Posterior cingulate gyrus (tissue), 11 donors: ENCODE measurements at places on chromosomes 12 and 14.
A peak's percentile ranks its signal among the peaks of the same experiment; 100 is the strongest.

GRCh38 chr12:54622463-54623183 is 12.1 kb downstream of the LACRT start:
- no peak for DNase-seq

- peak; percentile 98 for DNase-seq
Observed at GRCh38 chr12:51172515-51173431, at the start of gene TFCP2. Gene TFCP2, minus strand, starts transcription at chr12:51173135. Its CDS starts 713 bp downstream, at chr12:51172422.

DNA sequence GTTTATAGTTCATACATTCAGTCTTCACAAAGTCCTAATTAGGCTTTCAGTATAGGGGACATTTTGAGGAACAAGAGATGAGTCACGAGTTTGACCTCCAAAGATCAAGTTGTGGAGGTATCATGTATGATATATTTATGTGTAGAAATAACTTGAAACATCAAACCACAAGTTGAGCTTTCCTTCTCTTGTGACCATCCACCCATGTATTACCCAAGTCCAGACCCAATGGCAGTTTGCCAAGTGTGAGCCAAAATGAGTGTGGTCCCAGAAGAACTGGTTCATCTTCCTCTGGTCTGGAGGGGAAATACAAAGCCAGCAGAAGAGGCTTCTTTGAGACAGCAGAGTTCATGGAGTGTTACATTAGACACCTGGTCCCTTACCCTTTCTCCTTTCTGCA is 104.9 kb downstream of the ATP23 start:
- DNase-seq, result no peak

- DNase-seq, result no peak
Observed at GRCh38 chr14:97850466-97850865, 1053.3 kb downstream of the VRK1 start.

- DNase-seq, result no peak
Observed at GRCh38 chr12:22318108-22318737, 16.3 kb downstream of the ST8SIA1 start.

DNA sequence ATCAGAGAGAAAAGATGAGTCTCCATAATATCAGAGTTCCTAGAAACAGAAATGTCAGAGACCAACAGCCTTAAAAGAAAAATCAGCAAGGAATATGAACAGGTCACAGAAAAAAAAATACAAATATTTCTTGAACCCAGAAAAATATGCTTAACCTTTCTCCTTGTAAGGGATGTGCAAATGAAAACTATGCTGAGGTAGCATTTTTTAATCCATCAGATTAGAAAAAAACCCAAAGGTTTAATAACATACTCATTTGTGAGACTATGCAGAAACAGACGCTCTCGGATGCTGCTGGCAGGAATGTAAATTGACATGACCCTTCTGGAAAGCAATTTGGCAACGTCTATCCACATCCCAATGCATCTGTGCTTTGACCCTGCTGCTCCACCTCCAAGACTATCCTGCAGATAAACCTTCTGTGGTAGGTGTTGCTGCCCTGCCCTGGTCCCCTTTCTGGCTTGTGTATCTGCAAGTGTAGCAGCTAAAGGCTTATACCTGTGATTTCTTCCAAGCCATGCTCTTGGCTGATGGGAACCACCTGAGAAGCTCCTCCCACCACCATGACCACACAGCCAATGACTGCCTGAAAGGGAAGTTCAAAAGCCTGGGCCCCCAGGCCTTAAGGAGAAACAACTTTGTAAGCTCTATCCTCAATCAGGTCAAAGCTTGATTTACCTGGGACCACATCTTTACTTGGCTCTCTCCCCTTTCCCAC is 49.4 kb downstream of the LTBP2 start:
- DNase-seq, result no peak

GRCh38 chr12:85531341-85531740 is 251.3 kb downstream of the ALX1 start:
- DNase-seq, result no peak

DNA sequence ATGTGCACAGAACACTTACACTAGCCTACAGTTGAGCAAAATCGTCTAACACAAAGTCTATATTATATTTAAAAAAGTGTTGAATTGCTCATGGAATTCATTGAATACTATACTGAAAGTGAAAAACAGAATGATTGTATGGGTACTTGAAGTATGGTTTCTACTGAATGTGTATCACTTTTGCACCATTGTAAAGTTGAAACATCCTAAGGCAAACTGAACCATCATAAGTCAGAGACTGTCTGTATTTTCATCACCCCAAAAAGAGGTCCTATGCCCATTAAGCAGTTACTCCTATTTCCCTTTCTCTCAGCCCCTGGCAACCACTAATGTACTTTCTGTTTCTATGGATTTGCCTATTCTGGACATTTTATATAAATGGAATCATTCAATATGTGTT is 4.4 kb upstream of the AMIGO2 start:
- DNase-seq, result no peak

GRCh38 chr12:129234209-129234608 is 380.9 kb downstream of the GLT1D1 start:
- no peak for DNase-seq

DNA sequence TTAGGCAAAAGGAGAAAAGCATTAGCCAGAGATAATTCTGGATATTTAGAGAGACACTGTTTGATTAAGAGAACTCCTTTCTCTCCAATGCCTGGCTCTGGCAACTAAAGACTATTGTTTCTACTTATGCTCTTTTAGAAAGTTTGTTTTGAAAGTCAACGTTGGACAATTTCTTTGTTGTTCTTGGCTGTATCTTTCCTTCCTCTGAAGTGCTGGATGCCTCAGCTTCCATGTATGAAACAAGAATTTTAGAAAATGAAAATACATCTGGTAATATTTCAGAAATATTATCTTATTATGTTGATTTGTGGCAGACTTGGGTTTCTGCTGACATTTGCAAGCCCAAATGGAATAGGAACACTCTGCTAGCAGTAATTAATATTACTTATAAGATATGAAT is 382.6 kb downstream of the SNAPC1 start:
- no peak for DNase-seq

DNA sequence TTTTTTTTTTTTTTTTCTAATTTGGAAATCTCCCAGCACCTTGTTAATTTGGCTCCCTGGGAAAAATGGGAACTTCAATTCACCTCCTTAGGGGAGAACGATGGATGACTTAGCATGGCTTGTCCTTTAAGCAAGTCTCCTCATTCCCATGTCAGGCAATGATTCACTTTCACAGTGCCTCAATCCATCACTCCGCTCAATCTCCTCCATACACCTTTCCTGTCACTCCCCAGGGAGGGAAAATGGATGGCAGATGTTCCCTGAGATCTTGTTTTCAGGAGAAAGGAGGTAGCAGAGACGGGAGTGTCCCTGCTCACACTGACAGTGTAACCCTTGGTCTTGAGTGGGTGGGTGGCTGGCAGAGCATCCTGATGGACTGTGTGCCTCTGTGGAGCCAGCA is 51.0 kb downstream of the SLC8A3 start:
- DNase-seq, result no peak

DNA sequence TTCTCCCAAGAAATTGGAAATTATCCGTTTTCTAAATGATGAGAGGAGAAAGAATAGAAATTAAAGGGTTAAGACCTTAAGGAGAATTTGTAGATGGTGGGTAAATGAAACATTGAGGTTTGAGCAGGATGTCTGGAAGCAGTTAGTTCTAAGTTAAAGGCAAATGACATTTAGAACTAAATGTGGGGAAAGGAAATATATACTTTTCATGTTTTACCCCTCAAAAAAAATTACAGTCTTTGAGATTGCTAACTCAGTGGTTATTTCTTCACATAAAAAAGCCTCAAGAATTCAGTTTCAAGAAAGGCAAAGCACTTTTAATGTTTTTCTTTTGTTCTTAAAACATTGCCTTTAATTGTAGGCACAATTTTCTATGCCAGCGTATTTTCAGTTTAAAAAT is 114.0 kb downstream of the PLEKHA5 start:
- DNase-seq, result no peak

DNA sequence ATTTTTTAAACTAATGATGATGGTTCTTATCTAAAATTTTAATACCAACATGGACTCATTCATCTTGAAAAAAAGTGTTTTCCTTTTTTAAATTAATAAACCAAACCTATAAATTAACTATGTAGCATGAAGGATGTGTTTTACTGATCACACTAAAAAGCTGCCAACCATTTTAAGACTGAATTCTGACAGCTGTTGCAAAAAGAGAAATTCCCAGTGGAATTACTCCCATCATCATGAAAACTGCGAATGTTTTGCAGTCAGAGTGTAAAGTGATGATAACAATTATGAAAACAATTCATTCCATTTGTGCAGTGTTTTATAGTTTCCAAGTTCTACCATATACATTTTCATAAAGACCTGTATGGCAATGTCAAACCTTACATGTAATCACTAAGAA is 232.8 kb downstream of the SLC2A13 start:
- DNase-seq, result no peak

- no peak for DNase-seq
Observed at GRCh38 chr12:79644274-79645234, 46.2 kb downstream of the PAWR start.

DNA sequence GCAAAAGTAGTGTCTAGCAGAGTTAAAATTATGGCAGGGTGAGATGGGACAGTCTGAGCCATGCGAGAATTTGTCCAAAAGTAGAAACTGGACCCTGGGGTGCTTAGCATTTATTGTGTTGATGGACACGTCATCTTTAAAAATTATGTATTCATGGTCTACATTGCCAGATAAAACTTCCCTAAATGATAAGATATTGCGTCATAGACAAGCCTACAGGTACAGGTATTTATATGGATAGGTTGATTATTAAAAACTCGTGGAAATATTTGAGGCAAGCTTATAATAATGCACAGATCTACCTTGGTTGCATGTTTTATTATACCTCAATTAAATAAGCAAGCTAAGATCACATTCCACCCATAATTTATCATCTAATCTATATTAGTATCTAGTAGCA is 196.0 kb upstream of the PDZRN4 start:
- no peak for DNase-seq

- DNase-seq, result no peak
Observed at GRCh38 chr14:67951529-67952135, 132.1 kb downstream of the RAD51B start.

DNA sequence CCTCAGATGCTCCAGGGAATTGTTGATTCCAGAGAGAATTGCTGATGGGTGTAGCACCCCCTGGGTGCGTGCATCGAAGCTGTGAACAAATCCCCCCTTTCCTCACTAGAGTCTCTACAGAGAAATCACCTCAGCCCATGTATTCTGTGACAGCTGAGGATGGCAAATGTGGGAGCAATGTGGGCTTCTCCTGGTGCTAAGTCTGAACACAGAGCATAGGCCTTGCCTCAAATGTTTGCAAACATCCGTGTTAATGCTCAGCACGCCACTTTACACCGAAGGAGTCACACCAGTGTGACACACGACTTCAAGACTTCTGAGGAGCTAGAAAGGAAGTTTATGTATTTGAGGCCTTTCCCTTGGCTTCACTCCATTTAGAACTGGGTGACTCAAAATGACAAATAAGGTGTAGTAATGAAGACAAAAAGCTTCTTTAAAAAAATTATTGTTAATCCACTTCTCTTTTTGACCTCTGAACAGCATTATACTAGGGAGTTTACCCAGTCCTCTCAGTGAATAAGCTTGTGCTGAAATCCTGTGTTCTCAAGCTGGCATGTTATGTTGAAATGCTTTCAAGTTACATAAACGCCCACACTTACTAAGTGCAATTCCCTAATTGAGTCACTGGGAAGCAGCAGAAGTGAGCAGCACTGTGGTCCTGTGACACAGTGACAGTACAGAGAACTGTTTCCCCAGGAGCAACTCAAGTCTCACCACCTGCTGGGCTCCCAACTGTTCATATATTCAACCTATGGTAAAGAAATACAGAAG is 92.9 kb downstream of the FAR2 start:
- no peak for DNase-seq

GRCh38 chr12:54404061-54405004 is 14.7 kb downstream of the ITGA5 start:
- DNase-seq, result no peak

GRCh38 chr12:125049093-125049458 is 16.2 kb upstream of the AACS start:
- no peak for DNase-seq

- DNase-seq, result no peak
Observed at GRCh38 chr12:10307630-10308029, at the start of gene KLRD1. Gene KLRD1, plus strand, starts transcription at chr12:10307870. Its CDS starts 208 bp downstream, at chr12:10308078.

DNA sequence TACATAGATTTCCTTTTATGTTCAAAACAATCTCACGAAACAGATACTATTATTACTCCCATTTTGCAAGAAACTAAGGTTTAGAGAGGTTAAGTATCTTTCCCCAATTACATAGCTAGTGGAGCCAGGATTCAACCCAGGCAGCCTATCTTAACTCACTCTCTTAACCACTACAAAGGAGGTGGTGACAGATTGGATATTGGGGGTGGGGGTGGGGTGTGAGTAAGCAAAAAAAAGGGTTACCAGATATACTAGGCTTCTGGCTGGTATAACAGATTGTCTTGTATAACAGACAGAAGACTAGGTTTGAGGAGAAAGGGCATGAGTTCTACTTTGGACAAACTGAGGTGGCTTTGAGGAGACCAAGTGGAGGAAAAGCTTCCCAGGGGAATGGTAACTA is 2.1 kb downstream of the GMFB start:
- no peak for DNase-seq

DNA sequence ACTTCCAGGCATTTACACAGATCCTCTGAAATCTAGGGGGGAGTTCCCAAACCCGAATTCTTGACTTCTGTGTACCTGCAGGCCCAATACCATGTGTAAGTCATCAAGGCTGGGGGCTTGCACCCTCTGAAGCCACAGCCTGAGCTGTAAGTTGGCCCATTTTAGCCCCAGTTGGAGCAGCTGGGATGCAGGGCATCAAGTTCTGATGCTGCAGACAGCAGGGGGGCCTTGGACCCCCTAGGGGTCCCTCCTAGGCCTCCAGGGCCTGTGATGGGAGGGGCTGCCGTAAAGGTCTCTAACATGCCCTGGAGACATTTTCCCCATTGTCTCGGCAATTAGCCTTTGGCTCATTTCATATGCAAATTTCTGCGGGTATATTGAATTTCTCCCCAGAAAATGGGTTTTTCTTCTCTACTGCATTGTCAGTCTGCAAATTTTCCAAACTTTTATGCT is 59.5 kb downstream of the LRIG3 start:
- no peak for DNase-seq

DNA sequence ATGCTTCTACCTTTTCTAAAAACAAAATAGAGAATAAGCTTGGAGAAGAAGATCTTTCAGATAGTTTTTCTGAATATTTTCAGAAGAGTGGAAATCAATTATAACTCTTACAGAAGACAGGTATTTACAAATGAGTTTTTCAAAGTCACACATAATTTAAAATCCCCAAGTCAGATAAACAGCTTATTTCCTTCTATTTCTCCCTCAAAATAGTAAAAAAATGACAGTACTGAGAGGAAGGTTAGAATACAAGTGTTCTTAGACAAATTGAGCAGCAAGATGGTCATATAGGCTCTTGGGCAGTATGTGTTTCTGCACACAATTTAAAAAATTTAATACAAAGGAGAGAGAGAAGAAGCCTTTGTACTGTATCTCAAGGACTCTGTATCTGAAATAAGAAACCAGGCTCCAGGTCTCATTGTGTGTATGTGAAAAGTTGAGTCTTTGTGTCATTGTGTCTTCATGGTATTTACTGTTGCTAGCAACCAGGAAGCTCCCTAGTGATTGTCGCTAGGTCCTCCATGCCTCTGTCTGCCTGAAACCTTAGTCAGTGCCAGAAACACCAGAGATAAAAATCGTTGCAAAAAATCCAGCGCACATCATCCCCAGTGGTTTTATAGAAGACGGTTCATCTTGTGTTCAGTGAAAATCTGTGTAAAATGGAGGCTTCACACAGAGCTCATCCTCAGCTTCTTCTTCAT is 12.9 kb upstream of the TUBA1A start:
- DNase-seq, result no peak
